ENCODE measurements at places on chromosomes 2 and 18. TPM values are rescaled to one million over a fixed set of nuclear protein-coding genes. Genes with fewer than 3 reads are reported as not detected.
A peak's percentile ranks its signal among the peaks of the same experiment; 100 is the strongest.

DNA sequence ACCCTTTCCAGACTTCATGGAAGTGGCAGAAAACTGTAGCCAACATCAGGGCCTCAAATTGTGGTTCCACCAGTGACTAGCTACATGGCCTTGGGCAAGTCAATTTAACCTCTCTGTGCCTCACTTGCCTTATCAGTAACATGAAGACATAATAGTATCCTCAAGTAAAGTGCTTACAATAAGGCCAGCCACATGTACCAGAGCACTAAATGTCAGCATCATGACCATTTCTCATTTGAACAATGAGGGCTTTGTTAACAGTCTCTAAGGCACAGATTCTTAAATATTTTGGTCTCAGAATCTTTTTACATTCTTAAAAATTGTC lies 5.8 kb upstream of the KCMF1 start:
- ATAC-seq: no peak

GRCh38 chr2:235763816-235764215 lies 270.0 kb downstream of the AGAP1 start:
- no peak for ATAC-seq

- ATAC-seq: no peak
Measured at GRCh38 chr18:43275546-43275945, 1.7 kb downstream of the SYT4 start.

GRCh38 chr2:235893129-235893698 lies 275.0 kb downstream of the GBX2 start:
- no peak for ATAC-seq

GRCh38 chr2:221203125-221203524 lies 369.0 kb downstream of the EPHA4 start:
- no peak for ATAC-seq

- peak; percentile 39 for ATAC-seq
Measured at GRCh38 chr18:46152436-46152807, 48.2 kb downstream of the HAUS1 start.

- ATAC-seq: peak; percentile 69
Measured at GRCh38 chr2:53202063-53202462, 565.5 kb upstream of the CHAC2 start.

DNA sequence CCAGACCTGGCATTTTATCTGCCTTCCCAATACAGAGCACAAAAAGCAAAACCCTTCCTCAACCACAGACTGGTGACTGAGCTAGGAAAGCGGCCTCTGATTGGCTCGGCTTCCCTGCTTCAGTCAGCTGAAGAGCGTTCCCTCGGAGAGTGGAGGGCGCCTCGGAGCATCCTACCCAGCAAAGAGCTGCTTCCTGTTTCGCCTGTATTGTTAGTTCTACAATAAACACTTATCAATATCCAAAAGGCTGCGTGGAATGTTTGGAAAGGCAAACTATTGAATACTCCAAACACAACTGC lies 125.0 kb downstream of the CACNB4 start:
- ATAC-seq: peak; percentile 48

The LDLRAD4 gene
- 3.0 TPM for total RNA-seq

The KCTD1 gene
- total RNA-seq: 70.0 TPM

The ZNF519 gene
- 6.7 TPM for total RNA-seq

The UCN gene
- total RNA-seq: 0.56 TPM

The CCDC74B gene
- total RNA-seq: 0.40 TPM

The GPR75 gene
- 1.5 TPM for total RNA-seq

The HOXD12 gene
- not detected for total RNA-seq

The LIPT1 gene
- total RNA-seq: 3.3 TPM
